Osteocyte (in vitro differentiated cells): ENCODE measurements at places on chromosomes 11 and 22. TPM values are rescaled to one million over a fixed set of nuclear protein-coding genes. Genes with fewer than 3 reads are reported as not detected.

Gene LGR4
- total RNA-seq: 59.5 and 61.9 TPM in 2 replicates

Gene GSTT2B
- total RNA-seq: not detected in 2 replicates

Gene CDC42BPG
- 0.68 and 1.7 TPM in 2 replicates for total RNA-seq

DNA sequence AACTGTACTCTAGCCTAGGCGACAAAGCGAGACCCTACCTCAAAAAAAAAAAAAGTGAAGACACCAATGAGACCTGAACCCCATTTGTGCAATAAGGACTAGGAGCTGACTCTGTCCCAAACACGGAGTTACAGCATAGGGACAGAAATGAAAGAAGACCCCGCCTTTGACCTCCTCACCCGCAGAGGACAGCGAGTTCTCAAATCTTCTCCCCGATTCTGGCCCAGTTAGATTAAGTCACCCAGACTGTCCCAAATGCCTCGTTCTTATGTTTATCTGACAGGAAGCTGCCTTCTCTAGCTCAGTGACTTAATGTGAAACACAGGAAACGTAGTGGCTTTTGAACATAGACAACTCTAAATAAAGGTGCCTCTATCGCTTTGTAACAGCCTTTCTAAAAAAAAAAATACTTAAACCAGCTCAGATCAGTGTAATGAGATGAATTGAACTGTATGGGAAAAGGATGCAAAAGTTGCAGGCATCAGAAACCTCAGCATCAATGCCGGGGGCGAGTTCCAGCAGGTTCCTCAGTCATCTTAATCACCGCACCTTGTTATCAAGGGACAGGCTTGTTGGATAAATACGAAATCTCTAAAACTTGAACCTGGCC, 10.6 kb downstream of the MYH9 start:
- DNase-seq: no peak

GRCh38 chr11:125609545-125609944, 15.4 kb upstream of the CHEK1 start:
- no peak for DNase-seq
